ENCODE measurements at places on chromosomes 3 and 15. TPM values are rescaled to one million over a fixed set of nuclear protein-coding genes. Genes with fewer than 3 reads are reported as not detected.
A peak's percentile ranks its signal among the peaks of the same experiment; 100 is the strongest.

DNA sequence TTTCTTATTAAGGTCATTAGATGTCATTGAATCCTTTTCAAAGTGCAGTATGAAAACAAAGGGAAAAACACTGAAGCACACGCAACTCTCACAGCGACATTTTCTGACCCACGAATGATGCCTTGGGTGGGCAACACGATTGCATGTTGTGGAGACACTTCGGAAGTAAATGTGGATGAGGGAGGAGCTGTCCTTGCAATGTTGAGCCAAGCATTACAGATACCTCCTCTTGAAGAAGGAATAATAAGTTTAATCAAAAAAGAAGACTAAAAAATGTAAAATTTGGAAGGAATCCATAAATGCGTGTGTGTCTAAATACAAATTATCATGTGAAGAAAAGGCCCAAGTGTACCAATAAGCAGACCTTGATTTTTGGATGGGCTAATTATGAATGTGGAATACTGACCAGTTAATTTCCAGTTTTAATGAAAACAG is 16.9 kb downstream of the THBS1 start:
- DNase-seq, result no peak

DNA sequence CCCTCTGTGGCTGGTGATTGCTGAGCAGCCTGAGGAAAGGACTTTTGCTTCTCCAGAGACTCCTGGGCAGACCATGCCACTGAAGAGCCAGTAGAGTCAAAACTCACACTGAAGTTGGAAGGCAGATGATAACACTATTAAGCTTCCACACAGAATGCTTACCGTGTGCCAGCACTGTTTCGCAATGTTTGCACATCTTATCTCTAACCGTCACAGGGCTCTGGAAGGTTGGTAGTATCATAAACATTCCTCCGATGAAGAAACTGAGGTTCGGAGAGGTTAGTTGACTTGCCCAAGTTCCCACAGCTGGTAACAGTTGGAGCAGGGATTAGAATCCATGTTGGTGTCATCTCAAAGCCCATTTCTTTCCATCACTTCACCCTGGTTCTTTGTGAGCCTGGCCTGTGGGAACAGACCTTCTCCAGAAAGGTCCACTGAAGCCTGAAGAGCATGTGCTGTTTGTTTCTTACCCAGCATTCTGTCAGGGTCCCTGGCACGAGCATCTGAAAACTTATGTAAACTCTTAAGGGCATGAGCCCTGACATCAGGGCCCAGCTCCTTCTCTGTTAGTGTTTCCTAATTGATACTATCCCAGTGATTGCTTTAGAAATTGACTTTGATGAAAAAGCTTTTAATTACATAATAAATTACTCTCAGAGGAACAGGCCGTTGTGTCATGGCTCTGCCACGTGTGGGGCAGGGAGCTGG is 77.0 kb upstream of the PRR23C start:
- peak; percentile 56 for DNase-seq

- peak; percentile 5 for DNase-seq
These were observed 151.4 kb downstream of the KLF13 start for GRCh38 chr15:31477851-31478701.

DNA sequence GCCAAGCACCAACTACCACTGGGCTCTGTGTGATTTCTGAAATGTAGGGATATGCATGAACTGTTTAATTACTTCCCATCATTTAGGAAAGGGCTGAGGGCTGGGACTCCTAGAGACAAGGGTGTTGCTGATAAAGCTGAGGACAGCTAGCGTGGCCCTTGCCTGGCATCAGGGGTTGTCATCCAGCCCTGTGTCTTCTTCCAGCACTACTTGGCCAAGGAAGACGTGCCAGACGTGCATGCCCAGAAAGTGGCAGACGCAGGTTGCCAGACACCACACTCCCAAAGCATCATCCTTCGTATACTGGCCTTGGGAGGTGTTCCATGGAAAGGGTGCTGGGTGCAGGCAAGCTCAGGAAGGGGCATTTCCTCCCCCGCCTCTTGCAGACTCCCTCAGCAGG is 64.8 kb downstream of the LRIG1 start:
- no peak for DNase-seq

- no peak for DNase-seq
These were observed 24.5 kb downstream of the CYFIP1 start for GRCh38 chr15:22955544-22956119.

DNA sequence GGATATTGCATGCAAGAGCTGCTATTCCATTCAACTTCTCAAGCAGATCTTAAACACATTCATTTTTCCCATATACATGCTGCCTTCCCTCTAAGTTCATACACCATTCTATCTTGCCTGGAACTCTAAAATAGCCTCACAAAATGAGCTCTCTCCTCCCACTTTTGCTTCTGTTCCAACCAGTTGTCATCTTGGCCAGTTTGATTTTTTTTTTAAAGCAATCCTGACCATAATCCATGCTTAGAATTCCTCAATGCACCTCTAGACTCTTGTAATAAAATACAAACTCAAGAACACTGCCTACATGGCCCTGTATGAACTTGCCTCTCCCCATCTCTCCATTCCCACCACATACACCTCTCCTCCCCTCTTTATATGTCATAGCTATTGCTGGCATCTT is 68.6 kb upstream of the NPHP3 start:
- DNase-seq, result no peak

GRCh38 chr3:182855076-182855475 is 61.8 kb downstream of the ATP11B start:
- no peak for DNase-seq

GRCh38 chr3:37307321-37307720 is 132.9 kb upstream of the LRRFIP2 start:
- no peak for DNase-seq

- no peak for DNase-seq
These were observed 148.0 kb downstream of the POLR2M start for GRCh38 chr15:57854531-57854930.

DNA sequence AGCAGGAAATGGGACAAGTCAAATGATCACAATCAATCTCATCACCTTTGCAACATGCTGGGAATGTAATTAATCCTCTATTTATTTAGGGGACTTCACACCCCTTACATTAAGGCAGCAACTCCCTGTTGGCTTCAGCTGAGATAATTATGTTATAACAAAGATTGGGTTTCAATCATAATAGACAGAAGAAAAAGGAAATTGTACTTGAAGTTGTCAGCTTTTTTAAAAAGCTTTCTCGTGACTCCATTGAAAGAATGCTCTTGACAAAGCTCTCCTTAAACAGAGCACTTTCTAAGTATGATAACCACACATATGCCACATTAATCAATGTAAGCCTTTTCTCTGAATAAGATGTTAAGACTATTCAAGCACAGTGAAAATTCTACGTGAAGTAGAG is 65.7 kb downstream of the SHQ1 start:
- DNase-seq, result no peak

DNA sequence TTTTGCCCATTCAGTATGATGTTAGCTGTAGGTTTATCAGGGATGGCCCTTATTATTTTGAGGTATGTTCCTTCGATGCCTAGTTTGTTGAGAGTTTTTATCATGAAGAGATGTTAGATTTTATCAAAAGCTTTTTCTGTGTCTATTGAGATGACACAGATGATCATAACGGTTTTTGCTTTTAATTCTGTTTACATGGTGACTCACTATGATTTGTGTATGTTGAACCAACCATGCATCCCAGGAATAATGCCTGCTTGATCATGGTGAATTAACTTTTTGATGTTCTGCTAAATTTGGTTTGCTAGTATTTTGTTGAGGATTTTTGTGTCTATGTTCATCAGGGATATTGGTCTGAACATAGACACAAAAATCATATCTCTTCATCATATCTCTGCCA is 8.3 kb downstream of the GPR156 start:
- no peak for DNase-seq

DNA sequence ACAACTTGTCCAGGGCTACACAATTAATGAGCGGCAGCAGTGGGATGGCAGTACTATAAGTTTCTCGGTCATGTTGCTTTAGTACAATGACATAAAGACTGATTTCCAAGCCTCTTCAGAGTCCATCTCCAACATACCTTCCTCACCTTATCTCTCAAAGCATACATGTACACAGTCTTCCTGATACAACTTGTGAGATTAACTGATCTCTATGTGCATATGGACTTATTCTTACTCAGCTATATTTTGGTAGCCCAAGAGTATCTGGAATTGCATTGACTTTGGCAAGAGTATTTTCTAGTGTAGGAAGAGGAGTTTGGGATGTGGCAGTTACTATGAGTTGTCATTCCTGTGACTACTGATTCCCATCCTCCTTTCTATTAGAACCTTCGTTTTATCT is 575.0 kb downstream of the EDEM1 start:
- DNase-seq, result no peak

DNA sequence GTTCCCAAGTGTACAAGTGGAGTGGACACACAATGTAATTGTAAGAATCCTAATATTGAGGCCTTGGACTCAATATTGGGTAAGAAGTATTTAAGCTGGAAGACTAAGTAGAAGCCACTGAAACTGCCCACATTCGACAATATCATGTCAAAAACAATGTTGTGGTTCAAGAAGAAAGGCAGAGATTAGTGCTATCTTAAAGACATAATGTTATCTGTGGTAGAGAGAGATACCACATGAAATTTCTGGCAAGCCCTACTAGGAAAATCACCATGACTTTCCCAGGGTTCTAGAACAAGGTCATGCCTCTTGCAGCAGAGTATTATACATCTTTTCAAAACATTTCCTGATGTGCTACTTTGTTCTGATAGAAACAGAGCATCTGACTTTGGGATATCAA is 192.6 kb downstream of the RAP2B start:
- DNase-seq, result no peak

DNA sequence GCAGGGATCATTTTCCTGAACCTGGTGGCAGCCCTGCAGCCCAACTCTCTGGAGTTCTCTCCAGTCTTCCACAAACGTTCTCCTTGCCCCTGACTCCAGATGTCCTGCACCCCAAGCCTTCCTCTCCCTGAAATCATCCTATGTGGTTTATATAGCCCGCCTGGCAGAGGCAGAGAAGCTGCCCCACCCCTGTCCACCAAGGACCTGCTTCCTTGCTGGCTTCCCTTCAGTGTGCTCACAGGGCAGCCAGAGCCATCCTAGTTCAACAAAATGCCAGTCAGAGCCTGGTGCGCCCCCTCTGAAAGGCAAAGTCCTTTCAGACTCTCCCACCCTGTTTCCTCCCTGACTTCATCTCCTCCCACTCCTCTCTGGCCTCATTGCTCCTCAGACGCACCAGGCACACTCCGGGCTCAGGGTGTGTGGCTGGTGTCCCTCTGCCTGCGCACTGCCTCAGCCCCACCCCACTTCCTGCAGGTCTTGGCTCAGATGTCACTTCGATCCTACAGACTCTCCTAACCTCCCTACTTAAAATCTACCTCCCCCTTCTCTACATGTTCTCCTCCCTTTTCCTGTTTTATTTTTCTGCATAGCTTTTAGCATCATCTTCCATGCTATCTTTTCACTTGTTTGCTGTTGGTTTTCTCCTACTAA is 5.9 kb downstream of the KBTBD13 start:
- DNase-seq, result no peak

GRCh38 chr3:117035745-117036144 is 326.2 kb downstream of the TUSC7 start:
- no peak for DNase-seq

- DNase-seq, result peak; percentile 38
These were observed 54.1 kb upstream of the PPIB start for GRCh38 chr15:64216730-64217428.

DNA sequence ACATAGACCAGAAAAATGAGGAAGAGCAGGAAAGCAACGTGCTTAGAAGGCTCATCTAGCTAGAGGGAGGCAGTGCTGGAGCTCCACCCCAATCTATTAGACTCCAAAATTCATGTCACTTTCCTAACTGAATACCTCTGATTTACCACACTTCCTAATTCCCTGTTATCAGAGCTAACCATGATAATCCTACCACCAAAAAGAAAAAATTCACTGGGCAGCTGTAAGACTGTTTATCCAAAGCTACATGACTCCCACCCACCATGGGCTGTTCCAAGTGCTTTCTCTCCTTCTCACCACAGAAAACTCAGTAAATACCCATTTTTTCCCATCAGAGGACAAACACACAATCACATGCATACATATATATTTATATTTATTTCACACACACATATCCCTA is 479.5 kb upstream of the WNT5A start:
- DNase-seq, result no peak

DNA sequence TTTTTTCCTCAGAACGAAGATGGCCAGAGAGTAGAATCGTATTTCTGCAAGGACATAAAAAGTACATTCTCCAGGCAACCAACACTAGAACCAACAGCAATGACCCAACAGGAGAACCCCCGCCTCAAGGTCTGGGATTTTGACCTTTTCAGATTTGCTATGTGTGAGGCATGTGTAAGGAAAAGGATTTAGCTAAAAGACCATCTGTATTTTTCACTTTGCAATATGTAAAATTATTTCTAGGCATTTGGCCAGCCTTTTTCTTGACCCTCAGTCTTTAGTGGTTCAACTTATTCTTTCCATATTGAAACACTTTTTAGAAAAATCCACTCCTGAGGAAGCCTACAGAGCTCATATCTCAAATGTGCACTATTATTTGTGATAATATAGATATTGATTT is 219.2 kb upstream of the GOLGA6L4 start:
- no peak for DNase-seq

The TRANK1 gene
- 3.6 TPM for total RNA-seq

The FSIP1 gene
- total RNA-seq, result 0.33 TPM

The IMPDH2 gene
- total RNA-seq, result 166 TPM
